ENCODE measurements at places on chromosomes 11 and 22.

- no peak for DNase-seq
Measured at GRCh38 chr11:17692931-17693330, 26.4 kb upstream of the MYOD1 start.

GRCh38 chr11:105609341-105609781 is 512 bp upstream of the GRIA4 start:
- peak; percentile 29 for DNase-seq

DNA sequence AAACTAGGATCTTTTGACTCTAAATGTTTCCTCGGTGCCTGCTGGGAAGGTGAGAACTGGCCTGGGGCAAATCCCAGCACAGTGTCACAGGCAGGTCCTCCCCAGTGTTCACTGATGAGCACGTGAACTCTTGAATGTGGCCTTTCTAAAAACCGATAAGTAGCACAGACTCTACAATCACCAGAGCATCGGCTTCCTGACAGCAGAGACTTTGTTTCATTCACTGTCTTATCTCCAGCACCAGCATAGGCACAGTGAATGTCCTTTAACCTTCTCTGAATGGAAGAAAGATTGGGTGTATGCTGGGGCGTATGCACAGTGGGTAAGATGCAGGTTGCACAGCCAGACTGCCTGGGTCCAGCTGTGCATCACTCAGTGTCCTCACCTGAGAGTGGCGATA is 59.3 kb upstream of the EIF3D start:
- DNase-seq: no peak

DNA sequence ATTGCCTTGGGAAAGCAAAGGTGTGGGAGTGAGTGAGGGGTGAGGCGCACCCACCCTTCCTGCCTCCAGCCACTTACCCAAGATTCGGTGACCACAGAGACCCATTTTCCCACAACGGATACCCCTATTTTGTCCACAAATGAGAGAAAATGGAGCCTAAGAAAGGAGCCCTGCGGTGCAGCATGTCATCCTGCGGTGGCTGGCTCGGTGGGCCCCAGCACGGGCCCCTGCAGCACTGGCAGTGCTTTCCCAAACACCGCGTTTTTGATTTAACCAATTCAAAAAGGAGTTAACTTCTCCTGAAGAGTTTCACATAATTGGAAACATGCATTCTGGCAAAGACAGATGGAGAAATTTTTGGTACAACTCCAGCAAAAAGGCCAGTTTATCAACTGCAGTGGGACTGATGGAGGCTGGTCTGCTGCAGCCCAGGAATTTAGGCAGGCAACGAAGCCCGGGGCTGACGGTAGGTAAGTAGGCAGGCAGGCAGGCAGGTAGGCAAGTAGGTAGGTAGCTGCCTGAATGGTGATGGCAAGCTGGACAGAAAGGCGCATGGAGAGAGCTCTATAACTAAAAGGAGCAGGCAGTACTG is 84.2 kb downstream of the FDX1 start:
- no peak for DNase-seq

- peak; percentile 6 for DNase-seq
Measured at GRCh38 chr11:80782135-80782885, 1341.5 kb upstream of the TENM4 start.

GRCh38 chr11:72740562-72741428 is 11.4 kb downstream of the ARAP1 start:
- DNase-seq: peak; percentile 41
